Iris pigment epithelial cell (primary cell): ENCODE measurements at places on chromosomes 6 and 20.

DNA sequence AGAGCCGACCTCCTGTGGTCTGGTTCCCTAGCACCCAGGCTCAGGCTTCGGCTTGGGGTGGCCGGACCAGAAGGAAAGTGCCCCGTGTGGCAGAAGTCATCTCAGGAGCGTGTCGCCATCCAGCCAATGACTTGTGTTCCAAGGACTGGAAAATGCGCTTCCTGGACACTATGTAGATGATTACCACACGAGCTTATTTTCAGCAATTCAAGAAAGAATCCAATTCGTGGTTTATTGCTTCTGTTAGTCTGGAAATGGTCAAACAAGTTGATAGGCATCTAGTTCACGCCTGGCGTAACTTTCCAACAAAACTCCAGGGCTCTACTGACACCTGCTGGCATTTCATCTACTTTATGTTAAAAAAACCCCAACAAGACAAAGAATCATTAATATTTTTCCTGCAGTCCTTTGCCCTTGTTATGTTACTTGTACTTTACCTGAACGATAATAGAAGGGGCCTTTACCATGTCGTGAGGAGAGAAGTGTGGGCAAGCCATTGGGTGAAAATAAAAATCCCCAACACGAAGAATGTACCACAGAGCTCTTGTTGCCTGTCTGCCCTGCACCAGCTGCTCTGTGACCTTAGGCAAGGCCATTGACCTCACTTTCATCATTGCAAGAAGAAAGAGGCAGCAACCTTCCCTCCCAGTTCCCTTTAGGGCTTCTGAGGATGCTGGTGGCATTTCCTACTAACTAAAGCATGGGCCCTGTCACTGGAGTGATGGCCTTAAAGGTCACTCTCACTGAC, 154.7 kb upstream of the LAMP5 start:
- peak; percentile 70 for DNase-seq

- no peak for DNase-seq
Observed at GRCh38 chr20:62782149-62782892, 14.0 kb upstream of the MRGBP start.

DNA sequence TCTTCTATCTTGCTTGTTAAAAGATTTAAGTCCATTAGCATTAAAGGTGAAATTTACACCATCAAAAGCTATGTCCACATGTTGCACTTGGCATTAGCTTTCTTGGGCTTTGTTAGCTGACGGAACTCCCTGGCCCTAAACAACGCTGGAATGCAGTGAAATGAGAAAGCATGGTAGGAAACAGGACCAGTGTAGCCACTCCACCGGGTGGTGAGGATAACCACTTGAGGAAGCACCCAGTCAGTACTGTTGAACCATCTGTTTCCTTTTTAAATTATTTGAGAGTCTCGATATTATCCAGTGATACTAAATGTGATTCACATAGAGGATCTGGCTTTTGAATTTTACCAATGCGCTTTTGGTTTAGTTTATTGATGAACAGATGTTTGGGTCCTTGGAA, 374.9 kb upstream of the NOX3 start:
- DNase-seq, result no peak

DNA sequence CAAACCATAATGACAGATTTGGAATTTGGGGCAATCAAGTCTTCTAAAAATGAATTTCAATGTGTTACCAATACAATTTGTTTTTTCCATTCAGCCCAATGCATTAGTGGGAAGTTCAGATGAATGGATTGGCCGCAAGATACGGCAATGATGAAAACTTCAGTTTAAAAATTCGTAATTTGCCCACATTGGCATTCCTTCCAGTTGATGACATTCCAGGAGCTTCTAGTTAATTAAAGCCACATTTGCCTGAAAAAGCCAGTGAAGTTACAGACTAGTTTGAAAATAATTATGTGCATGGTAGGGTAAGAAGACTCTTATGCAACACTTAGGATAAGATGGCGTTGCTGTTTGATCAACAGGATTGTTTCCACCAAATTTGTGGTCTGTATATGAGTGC, 46.2 kb downstream of the NHLRC1 start:
- no peak for DNase-seq

DNA sequence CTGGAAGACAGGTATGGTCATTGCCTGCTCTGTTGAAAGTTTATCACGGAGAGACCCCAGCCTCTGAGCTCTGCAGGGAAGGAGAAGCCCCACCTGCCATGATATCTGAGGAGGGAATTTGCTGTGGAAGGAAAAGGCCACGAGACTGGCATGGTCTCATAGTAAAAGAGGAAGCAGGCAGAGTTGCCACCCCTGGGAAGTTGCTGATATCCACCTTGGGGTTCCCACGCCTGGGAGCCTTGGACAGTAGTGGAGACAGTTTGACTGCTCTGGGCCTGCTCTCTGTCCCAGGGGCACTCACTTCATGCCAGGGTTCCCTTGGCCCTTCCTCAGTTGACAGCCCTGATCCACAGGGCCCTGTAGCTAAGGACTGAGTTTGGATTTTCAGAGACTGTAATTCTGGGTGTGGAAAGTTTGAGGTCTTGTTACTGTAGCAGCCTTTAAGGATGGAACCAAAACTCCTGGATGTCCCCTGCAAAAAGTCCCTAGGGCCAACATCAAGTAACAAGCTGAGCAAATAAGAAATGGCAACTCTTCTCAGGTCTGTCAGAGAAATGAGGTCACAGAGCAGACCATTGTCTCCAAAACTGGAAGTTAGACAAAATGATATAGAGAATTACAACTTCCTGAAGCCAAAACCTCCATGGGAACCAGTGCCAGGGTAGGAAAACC, 6.9 kb upstream of the SIRPB1 start:
- DNase-seq, result no peak

GRCh38 chr6:160532315-160532714, 131.8 kb downstream of the LPA start:
- no peak for DNase-seq

DNA sequence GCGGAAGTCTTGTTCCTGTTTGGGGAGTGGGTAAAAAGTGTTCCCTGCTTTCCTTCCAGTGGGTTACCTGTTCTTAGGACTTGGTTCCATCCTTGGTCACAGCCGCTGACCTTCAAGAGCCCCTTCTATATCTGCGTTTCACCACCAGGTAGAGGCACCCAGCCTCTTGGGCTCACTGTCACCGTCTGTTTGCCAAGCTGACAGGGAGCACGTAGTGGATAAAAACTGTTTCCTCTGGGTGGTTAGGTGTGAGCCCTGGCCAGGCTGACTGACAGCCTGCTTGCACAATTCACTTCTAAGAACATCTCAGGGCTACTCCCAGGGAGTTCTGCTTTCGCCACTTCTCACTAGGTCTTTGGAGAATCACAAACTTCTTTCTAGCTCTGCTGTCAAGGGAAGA, 1.8 kb upstream of the JPH2 start:
- no peak for DNase-seq

DNA sequence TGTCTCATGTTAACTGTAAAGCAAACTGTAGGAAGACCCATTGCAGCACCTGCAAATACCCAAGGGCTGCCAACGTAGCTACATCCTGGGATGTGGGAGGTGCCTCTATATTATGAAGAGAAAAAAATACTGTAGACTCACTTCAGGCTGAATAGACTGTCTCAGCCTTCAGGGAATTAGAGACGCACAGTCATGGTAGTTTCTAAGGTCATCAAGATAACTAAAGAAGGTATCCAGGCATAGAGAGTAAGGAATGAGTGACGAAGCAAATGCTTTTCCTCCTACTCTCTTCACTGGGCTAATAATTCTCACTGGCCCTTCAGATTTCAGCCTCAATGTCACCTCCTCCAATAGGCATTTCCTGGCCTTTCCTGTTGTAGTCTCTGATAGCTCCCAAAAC, 121.6 kb upstream of the ECI2 start:
- DNase-seq, result peak; percentile 35

DNA sequence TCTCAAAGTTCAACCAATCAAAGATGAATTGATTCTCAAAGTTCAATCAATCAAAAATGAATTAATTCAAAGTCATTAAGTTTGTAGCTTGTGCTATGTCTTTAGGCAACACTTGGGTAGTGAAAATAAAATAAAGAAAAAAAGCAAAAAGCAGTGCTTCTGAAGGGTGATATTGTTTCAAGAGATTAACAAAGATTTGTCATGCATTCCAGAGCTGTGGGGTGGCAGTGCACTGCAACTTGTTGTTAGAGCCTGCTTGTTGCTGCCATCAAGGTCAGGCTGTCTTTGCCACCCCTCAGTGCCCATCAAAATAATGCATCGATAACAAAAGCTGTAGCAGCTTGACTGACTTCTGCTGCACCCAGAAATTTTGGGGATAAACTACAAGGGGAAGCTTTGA, 128.6 kb downstream of the RNF144B start:
- peak; percentile 31 for DNase-seq

DNA sequence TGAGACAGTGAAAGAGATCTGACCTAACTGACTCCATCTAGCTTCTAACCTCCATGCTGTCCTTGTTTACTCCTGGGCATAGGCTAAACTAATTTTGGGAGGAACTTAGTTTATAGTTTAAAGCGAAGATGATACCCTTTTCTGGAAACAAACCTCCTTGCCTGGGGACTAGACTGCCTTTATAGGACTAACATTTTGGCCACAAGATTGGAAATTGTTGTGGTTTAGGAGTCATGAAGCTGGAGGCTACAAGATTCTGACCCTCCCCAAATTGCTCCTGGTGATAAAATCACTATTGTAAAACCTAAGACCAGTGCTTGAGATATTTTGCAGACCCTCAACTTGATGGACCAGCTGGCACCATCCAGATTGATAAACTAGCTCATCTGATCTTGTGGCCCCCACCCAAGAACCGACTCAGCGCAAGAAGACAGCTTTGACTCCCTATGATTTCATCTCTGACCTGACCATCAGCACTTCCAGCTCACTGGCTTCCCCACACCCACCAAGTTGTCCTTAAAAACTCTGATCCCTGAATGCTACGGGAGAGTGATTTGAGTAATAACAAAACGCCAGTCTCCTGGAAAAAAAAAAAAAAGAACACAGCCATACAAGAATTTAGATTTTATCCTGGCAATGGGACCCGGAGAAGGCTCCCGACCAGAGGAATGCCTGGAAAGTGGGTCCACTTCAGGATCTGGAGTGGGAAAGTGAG, 63.0 kb downstream of the ABHD12 start:
- no peak for DNase-seq

DNA sequence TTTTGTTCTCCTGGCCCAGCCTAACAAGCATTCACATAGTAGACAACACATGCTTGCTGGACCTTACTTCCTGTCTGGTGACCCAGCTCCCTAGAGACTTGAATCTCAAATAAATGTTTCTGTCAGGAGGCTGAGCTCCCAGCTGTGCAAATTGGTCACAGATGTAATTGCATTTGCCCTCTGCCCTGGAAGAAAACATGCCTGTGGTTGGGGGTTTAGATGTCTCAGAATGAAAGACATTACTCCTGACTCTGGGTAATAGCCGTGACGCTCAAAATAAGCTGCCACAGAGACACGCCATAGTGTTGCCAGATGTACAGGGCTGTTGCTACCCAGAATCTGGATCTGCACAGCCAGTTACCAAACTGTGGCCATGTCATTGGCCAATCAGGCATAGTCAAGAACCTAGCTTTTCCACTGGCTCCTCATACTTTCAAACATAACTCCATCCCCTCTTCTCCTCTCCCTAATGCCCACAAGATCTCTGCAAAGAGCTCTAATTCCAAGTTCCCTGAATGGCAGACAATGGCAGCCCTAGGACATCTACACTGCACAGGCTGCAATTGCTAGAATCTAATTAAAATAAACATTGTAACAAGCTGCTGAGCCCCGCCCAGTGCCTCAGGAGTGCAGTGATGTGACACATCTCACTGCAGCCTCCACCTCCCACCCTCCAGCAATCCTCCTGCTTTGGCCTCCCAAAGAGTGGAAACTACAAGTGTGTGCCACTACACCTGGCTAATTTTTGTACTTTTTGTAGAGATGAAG, 32.8 kb upstream of the GMPR start:
- peak; percentile 89 for DNase-seq

DNA sequence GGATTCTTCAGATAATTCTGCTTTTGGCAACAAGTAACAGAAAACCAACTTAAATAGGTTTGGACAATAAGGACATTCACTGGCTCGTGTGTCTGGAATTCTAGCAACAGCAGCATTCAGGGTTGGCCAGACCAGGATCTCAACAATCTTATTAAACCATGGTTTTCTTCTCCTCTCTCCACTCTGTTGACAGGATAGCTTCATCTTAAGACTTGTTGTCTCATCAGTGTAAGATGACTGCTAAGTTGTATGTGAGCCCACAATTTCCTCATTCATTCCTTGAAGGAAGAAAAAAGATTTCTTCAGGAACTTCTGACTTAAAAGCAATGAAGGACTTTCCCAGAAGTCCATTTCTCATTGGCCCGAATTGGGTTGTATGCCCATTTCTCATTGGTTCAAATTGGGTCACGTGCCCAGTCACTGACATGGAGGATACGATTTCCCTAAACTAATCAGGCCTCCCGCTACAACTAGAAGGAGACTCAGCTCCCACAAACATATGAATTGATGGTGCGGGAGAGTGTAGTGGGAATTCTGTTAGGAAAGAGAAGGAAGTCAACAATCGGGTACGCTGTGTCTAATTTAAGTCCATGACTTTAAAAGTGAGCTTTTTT, 83.7 kb downstream of the SLC22A3 start:
- DNase-seq, result peak; percentile 7

DNA sequence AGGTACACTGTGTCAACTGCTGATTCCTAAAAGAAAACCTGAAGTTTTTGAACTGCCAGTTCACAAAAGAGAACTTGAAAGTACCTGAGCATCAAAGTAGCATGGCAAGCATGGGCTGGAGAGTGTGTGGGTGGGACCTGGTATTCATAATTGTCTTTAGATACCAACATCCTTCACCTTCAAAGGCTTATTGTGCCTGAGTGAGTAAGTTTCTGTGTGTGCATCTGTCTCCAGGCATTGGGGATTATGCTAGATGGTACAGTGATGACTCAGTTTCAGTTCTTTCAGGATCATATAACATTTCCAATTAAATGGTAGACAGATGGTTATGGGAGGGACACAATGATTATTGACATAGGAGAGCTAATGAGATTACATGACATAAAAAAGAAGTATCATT, 238.5 kb downstream of the ZFAND3 start:
- peak; percentile 83 for DNase-seq

- no peak for DNase-seq
Observed at GRCh38 chr20:62015540-62016288, 50.0 kb downstream of the TAF4 start.

DNA sequence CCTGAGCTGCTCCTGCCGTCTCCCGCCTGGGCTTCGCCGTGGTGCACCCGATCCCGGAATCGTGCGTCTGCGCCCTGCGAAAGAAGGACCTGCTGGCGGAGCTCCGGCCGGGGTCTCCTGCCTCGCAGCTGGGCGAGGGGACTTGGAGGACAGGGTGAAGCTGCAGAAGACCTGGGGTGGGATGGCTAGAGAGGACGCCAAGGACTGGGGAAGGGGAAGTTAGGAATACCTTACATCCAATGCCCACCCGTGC, 150.2 kb downstream of the PRL start:
- DNase-seq, result no peak

GRCh38 chr6:70107852-70108629, 194.8 kb downstream of the COL9A1 start:
- DNase-seq, result peak; percentile 39

- no peak for DNase-seq
Observed at GRCh38 chr20:46025376-46025783, 3.6 kb upstream of the SLC12A5 start.

- no peak for DNase-seq
Observed at GRCh38 chr6:122143813-122144601, 255.4 kb upstream of the HSF2 start.
